H7 (cell line): ENCODE measurements at places on chromosomes 2 and 18.

- no peak for DNase-seq
These were observed 47.3 kb downstream of the MEX3C start for GRCh38 chr18:51150113-51150700.

DNA sequence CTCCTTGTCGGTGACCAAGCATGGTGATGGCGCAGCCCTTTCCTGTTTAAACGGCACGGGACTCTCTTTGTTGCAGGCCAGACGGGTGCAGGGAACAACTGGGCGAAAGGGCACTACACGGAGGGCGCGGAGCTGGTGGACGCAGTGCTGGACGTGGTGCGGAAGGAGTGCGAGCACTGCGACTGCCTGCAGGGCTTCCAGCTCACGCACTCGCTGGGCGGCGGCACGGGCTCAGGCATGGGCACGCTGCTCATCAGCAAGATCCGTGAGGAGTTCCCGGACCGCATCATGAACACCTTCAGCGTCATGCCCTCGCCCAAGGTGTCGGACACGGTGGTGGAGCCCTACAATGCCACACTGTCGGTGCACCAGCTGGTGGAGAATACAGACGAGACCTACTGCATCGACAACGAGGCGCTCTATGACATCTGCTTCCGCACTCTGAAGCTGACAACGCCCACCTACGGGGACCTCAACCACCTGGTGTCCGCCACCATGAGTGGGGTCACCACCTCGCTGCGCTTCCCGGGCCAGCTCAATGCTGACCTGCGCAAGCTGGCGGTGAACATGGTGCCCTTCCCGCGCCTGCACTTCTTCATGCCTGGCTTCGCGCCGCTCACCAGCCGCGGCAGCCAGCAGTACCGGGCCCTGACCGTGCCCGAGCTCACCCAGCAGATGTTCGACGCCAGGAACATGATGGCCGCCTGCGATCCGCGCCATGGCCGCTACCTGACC, 17.1 kb downstream of the TUBB6 start:
- no peak for DNase-seq

DNA sequence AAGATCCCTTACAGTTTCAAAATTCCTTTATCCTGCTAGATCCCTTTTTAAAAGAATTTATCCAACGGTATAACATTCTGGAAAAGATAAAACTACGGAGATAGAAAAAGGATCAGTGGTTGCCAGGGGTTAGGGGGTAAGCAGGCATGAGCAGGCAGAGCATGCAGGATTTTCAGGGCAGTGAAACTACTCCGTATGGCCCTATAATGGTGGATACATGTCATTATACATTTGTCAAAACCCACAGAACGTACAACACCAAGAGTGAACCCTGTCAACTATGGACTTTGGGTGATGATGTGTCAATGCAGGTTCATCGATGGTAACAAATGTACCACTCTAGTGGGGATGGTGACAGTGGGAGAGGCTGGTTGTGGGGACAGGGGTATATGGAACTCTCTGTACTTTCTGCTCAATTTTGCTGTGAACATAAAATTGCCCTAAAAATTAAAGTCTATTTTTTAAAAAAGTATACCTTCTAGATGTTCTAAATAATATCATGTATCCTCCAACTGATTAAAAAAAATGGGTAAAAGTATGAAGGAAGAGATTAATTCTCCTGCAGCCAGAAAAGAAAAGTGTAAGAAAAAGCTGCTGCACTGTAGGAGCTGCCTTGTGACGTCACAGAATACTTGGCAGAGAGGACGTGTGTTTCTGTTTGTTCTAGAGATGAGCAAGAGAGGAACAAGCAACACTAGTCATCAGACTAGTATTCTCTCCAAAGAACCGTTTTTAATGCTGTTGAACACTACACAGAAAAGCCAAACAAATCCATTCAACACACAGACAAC, 23.6 kb downstream of the ANKRD44 start:
- DNase-seq: no peak

GRCh38 chr2:231554748-231555545, 24.7 kb upstream of the NMUR1 start:
- DNase-seq: no peak

DNA sequence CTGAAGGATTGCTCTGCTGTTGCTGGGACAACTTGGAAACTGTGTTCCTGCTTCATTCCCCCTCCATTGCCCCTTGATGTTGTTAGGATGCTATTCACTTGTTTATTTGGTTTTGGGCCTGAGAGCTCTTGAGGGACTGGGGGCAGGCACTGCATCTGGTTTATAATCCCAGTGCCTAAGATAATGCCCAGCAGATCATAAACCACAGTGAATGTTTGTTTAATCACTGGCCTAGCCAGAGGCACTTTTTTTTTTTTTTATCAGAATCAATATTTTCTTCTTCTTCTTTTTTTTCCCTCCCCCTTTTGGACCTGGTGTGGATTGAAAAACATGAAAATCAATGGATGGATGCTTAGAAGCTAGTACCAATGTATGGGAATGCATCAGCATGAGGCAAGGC, 38.1 kb downstream of the KCNS3 start:
- no peak for DNase-seq

DNA sequence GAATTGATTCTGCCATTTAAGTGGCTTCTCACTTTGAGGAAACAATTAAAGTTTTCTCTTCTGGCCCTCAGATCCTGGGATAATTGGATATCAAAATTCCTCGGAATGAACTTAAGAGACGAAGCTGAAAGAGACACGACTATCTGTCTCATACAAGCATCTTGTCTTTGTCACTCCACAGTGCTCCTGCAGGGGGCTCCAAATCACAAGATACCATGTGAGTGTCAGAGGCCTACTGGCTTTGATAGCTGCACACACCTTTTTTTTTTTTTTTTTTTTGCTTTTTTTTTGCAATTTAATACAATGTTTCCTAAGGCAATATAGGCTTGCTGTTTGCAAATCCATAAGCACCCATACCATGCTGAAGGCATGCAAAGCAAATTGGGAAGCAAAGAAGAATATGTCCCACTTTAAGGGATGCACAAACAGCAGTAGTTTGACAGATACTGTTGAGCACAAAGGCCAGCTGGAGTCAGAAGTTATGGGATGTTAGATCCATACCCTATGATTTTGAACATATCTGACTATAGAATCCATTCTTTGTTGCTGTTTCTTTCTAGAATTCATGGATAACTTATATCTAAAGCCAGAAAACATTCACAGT, 109.0 kb upstream of the CBLN2 start:
- DNase-seq: peak; percentile 55

- peak; percentile 35 for DNase-seq
These were observed 53.6 kb upstream of the GRHL1 start for GRCh38 chr2:9897846-9898245.

GRCh38 chr2:238370823-238371372, 50.6 kb downstream of the TRAF3IP1 start:
- peak; percentile 75 for DNase-seq

DNA sequence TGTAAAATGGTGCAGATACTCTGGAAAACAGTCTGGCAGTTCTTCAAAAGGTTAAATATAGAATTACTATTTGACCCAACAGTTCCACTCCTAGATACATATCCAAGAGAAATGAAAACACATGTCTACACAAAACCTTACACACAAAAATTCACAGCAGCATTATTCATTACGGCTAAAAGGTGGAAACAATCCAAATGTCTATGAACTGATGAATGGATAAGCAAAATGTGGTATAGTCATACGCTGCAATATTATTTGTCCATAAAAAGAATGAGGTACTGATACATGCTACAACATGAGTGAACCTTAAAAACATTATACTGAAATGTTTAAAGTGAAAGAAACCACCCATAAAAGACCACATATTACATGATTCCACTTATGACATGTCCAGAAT, 4.0 kb downstream of the CYP27C1 start:
- DNase-seq: no peak

DNA sequence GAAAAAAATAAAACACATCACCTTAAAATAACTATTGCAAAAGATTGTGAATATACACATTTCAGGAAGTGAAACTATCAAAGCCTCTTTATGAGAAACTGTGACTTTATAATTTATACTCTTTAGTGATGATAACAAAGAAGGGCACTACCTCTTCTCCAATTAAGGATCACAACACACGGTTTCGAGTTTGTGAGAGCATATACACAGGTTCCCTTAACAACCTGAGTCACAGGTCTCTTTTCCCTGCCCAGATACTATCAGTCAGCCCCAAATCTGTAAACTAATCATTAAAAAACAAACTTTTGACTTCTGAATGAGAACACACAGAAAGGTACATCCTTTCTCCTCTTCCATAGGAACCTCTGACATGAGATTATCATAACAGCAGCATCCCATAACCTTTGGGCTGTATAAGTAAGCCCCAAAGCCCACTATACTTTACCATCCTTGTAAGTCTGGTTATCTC, 44.9 kb downstream of the PTPN2 start:
- DNase-seq: no peak
